ENCODE measurements at places on chromosomes 12 and 14.

DNA sequence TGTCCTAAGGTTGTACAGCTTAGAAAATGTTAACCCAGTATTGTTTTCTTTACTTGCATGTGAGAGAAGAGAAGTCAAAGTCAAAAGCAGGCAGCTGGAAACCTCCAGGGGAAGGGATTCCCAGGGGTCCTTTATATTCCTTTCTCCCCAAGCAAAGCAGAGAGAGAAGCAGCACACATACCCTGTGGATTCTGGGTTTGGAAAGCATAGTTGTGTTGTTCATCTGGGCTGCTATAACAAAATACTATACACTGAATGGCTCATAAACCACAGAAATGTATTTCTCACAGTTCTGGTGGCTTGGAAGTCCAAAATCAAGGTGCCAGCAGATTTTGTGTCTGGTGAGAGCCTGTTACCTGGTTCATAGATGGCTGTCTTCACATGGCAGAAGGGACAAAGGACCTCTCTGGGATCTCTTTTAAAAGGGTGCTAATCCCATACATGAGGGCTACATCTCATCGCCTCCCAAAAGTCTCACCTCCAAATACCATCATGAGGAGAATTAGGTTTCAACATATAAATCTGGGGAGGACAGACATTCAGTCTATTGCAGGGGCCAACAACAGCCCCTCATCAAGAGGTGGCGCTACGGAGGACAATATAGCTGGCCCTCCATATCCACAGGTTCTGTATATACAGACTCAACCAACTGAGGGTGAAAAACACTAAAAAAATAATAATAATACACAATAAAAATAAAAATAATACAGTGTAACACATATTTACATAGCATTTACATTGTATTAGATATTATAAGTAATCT is 19.3 kb upstream of the PCNX1 start:
- no peak for DNase-seq

DNA sequence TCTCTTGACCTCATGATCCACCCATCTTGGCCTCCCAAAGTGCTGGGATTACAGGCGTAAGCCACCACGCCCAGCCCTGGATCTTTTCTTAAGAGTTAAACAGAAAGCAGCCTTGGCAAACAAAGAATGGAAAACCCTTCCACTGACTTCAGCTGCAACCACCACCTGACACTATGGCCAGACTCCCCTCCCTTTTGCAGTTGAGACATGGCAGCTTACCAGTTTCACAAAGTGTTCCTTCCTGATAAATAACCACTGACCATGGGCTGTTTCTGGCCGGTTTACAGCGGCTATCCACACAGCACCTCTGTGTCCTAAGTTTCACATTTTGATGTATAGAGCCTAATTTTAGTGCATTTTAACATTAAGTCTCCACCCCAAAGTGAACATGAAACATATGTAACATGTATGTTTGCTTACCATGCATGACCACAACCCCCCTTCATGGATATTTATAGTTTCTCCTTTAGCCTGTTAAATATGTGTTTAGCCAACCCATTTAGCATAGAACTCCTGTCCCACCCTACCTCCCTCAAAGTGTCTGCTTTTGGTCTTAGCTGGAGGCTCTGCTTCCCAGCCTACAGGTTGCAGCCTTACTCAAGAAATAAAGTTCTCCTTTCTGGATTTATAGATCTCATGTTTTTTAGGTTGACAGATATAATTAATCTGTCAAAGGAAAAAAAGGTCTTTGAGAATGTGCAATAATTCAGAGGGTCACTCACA is 32.7 kb upstream of the RAB21 start:
- DNase-seq: no peak

DNA sequence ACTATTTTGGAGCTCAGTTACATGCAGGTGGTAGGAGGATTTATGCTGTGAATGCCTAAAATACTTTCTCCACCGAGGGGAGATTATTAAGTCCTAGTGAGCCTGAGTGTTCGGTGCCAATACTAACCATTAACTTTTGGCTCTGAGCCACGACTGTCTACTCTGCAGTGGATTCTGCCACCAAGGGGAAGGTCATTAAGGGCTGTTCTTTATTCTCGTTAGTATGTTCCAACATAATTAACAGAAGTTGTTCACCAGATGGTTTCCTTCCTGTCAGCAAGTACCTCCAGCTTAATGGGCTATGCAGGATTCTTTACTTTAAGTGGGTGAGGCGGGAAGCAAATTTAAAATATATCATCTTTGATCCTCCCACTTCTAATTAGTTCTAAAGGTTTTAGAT is 326.3 kb downstream of the BMP4 start:
- no peak for DNase-seq

DNA sequence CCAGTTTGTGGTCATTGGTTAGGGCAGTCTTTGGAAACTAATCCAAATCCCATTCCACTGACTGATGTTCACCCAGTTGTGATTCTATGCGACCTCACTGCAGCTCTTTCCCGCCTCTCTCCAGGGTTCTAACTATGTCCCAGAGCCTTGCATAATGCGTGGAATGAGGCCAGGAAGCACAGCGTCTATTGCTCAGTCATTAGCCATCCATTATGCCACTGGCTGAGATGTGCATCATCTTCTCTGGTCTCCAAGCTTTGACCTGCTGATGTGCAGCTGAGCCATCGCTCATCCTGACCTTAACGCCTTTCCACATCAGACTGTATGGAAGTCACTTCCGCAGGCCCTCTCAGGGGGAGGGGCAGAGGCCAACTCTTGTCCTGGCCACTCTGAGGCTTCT is 115.4 kb upstream of the VRK1 start:
- DNase-seq: no peak

DNA sequence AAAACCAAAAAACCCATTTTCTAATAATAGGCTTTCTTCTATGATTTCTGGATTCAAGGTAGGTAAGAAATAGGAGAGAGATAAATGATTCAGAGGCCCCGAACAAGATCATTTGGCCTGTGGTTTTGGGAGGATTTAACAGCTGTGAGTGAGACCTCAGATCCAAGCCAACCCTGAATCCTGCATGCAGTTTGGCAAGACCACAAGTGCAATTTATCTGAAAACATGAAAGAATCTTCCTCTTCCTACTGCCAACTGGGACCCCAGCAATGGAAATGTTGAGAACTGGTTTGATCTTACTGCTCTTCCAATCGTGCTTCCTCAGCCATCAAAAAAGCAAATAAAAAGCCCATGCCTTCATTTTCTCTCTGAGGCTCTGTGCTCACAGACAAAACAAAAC is 519.7 kb upstream of the TBX3 start:
- no peak for DNase-seq

GRCh38 chr14:49959822-49960408 is 67.0 kb downstream of the ARF6 start:
- no peak for DNase-seq

GRCh38 chr12:106025129-106025528 is 113.6 kb downstream of the NUAK1 start:
- no peak for DNase-seq

GRCh38 chr12:70196811-70197281 is 46.4 kb upstream of the CNOT2 start:
- DNase-seq: no peak

DNA sequence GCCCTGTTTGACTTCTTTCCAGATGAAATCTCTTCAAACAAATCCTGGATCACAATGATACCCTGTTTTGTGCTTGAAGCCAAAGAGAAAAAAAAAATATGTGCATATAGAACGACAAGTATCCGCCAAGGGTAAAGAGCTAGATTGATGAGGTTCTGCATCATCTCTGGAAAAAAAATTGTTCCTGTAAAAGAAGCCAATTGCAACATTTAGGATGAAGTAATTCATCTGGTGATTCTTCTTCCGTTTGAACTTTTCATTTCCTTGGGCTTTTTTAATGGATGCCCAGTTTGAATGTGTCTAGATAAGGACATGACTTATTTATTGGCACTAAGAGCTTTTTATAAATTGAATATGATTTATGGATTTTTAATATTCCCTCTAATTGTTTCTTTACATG is 38.1 kb upstream of the NPAS3 start:
- no peak for DNase-seq

DNA sequence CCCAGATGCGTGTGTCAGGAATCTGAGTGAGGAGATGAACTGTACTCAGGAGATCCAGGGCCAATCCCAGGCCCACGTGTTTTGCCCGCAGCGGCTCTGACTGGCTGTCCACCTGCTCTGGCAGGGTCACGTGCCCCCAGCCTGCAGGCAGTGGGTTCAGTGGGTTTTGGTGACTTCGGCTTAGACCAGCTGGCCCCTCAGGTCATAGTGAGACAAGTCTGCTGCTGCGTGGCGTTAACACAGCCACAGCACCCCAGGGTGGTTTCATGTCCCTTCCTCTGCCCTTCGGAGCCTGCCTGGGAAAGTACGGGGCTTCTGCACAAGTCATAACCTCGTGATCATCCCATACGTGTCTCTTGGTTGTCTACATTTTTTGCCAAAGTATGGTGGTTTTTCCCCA is 2.6 kb downstream of the FBRSL1 start:
- no peak for DNase-seq

DNA sequence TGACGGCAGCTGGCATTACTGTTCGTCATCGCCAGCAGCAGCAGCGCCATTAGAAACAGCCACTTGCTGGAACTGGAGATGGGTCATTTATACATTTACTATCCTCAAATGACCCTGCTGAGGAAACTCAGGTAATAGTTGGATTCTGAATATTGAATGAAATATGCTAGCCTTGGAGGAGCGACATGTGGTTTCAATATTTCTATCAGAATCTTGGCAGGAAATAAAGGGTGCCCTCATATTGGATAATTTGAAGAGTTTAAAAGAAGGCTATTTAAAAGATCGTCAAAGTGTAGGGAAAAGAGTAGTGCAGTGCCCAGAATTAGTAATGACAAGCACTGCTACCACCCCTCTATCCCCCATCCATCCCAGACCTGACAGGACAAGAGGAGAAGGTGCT is 109.6 kb upstream of the CPM start:
- DNase-seq: no peak

DNA sequence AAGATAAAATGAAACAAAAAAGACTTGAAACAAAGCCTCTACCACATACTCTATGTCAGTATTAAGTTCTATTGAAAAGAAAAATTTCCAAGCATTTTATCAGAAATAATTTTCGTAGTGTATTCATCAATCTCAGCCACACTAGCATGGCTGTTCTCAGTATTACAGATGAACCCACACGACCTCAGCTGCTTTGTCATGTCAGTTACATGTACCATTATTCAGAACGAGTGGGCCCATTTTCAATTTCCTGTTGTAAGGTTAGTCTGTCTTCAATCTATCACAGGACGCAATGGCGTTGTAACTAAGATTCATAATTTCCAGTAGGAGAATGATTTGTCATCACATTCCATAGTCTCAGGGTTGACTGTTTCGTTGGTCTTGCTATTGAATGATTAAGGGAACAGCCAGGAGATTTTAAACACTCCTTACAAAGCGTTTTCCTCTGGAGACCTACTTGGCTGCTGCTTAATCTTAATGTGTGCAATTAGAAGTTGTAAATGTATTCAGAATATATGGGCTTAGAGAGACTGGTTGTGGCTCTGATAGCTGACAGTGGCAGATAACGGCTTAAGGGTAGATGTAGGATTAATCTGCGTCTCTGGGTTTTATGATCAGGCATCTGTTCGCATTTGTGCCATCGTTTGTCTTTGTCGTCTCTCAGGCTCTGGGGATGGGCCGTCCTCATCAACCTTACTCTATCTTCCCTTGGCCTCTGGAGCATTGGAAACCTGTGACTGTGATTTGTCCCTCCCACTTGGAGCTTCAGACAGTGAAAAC is 65.4 kb downstream of the GLT1D1 start:
- no peak for DNase-seq

- DNase-seq: no peak
Observed at GRCh38 chr12:110883251-110883650, 36.5 kb downstream of the CCDC63 start.

DNA sequence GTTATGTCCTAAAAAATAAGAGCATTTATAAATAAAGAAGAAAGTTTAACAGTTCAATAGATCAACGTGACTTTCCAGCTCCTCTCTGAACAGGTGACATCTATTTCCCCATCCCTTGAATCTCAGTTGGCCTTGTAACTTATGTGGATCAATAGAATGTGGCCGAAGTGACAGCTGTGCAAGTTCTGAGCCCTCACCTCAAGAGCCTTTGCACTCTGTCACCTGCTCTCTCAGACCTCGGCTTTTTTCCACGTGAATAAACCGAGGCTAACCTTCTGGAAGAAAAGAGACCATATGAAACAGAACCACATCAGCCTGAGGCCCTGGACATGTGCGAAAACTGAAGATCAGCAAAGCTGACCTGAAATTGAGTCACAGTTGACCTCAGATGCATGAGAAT is 253.0 kb downstream of the DAD1 start:
- no peak for DNase-seq

Measured in KG1 (cell line).